ENCODE measurements at places on chromosomes 13 and 19.

- DNase-seq = no peak
These were observed 166.9 kb downstream of the DCLK1 start for GRCh38 chr13:35964011-35964862.

DNA sequence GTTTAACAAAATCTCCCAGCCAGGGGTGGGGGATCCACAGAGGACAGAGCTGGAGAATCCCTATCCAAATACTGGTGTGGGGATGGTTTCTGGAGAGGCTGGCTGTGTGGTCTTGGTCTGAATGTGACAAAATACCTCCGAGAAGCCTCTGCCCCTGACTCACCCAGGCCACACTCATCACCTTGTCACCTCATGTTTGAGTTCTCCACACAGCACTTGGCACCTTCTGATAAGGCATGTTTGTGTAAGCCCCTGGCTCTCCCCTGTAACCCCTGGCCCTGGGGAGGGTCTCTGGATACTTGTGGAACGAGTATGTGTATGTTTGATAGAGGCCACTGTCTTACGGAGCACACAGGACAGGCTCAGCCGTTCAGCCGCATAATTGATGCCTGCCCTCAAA, 14.7 kb downstream of the TECR start:
- no peak for DNase-seq

GRCh38 chr19:33811736-33812387, 15.2 kb downstream of the KCTD15 start:
- no peak for DNase-seq

- DNase-seq = no peak
These were observed 24.7 kb downstream of the NFIX start for GRCh38 chr19:13020002-13020414.

DNA sequence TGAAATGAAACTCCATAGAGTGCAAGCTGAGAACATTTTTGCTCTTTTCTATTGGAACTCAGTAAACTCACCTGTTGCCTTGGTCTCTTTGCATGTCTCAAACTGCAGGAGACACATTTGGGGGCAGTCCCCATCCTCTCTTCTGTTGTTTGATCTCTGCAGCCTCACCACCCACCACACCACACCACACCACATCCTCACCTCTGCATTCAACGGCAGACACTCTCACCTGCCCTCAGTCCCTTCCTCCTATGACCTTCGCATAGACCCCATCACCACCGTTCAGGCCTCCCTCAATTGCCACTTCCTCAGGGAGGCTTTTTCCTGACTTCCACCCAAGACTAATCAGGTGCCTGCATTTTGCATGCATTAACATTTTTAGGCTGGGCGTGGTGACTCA, 14.4 kb upstream of the TPM4 start:
- DNase-seq = no peak

DNA sequence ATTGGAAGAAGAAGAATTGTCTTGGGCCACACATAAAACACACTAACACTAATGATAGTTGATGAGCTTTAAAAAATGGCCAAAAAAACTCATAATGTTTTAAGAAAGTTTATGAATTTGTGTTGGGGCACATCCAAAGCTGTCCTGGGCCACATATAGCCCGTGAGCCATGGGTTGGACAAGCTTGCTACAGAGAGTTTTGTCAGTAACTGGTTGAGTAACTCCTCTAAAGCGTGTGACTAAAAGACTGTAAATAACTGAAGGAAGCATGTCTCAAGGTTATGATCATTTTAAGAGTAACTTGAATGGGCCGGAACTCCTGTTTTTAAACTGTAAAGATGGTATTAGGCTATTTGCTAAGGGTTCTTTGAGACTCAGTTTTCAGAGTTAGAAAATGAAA, 118.0 kb downstream of the KL start:
- no peak for DNase-seq

- no peak for DNase-seq
These were observed 9.6 kb downstream of the IRGQ start for GRCh38 chr19:43586346-43586745.

GRCh38 chr13:59754411-59754810, 409.3 kb downstream of the DIAPH3 start:
- no peak for DNase-seq

- DNase-seq = no peak
These were observed 26.4 kb upstream of the TPTE2 start for GRCh38 chr13:19587635-19588300.

- no peak for DNase-seq
These were observed 74.1 kb upstream of the MCF2L start for GRCh38 chr13:112894673-112895481.

GRCh38 chr13:48817166-48817802, 158.4 kb upstream of the FNDC3A start:
- DNase-seq = no peak

DNA sequence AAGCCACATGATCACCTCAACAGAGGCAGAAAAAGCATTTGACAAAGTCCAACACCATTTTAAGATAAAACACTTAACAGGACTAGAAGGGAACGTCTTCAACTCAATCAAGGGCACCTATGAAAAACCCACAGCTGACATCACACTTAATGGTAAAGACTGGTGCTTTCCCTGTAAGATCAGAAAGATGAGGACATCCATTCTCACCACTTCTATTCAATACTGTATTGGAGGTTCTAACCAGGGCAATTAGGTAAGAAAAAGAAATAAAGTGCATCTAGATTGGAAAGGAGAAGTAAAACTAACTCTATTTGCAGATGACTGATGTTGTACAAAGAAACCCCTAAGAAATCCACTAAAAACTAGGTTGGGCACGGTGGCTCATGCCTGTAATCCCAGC, 11.2 kb upstream of the AKAP8 start:
- no peak for DNase-seq

GRCh38 chr13:60370343-60370742, 26.7 kb upstream of the TDRD3 start:
- no peak for DNase-seq

- DNase-seq = peak; percentile 20
These were observed 101.6 kb downstream of the IRS2 start for GRCh38 chr13:109684824-109685202.

GRCh38 chr13:110466266-110466915, 95.1 kb downstream of the RAB20 start:
- no peak for DNase-seq

- DNase-seq = no peak
These were observed 1.1 kb downstream of the SHISA2 start for GRCh38 chr13:26050568-26051230.

- no peak for DNase-seq
These were observed 324.3 kb downstream of the TEX29 start for GRCh38 chr13:111644750-111645149.

DNA sequence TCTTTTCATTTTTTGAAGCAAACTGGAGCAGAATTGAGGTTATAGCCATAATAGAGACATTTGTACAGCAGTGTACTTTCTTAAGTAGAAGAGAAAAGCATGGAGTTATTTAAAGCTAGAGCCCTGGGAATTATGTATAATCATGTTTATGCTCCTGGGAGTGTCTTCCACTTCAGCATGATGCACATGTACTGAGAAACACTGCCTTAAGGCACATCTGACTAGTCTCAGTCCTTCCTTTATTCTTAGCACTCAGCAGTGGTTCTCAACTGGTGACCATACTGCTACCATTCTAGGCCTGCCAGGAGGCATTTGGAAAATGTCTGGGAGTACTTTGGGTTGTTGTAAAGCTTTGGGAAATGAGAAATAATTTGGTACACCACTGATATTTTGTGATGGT, 45.8 kb downstream of the VWA8 start:
- peak; percentile 39 for DNase-seq

DNA sequence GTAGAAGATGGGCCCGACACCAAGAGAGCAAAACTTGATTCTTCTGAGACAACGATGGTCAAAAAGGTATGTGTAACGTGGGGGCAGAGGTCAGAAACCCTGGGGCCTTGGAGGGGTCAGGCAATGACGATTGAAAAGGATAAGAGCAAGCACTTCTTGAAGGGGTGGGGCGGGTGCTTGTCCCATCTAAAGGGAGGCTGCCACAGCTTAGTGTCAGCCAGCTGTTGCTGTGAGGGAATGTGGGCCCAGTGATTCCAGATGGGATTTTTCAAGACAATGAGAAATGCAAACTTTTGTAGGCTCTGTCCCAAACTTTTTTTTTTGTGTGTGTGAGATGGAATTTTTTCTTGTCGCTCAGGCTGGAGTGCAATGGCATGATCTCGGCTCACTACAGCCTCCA, 24.5 kb downstream of the SAE1 start:
- no peak for DNase-seq

GRCh38 chr13:41241626-41242025, 21.8 kb downstream of the MTRF1 start:
- DNase-seq = no peak

DNA sequence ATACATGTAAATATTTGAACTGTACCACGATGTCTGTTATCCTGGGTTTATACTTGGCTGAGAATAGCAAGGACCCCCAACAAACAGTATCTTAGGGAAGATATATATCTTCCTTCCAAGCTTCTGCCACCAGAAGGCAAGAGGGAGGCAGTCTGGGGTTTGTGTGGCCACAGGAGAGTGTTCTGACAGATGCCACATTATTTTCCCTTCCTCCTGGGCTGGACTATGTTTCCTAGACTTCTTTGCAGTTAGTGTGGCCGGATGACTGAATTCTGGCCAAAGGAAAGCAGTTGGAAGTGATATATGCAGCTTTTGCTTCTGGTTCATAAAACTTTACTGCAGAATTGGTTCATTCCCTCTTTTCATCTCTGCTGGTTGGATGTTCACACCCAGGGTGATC, 39.9 kb upstream of the TMTC4 start:
- no peak for DNase-seq

- peak; percentile 12 for DNase-seq
These were observed 64.9 kb downstream of the HSPH1 start for GRCh38 chr13:31096654-31097302.

GRCh38 chr19:48452289-48453190, 2.8 kb upstream of the KCNJ14 start:
- DNase-seq = no peak

GRCh38 chr19:29603308-29603707, 2.8 kb upstream of the POP4 start:
- no peak for DNase-seq

DNA sequence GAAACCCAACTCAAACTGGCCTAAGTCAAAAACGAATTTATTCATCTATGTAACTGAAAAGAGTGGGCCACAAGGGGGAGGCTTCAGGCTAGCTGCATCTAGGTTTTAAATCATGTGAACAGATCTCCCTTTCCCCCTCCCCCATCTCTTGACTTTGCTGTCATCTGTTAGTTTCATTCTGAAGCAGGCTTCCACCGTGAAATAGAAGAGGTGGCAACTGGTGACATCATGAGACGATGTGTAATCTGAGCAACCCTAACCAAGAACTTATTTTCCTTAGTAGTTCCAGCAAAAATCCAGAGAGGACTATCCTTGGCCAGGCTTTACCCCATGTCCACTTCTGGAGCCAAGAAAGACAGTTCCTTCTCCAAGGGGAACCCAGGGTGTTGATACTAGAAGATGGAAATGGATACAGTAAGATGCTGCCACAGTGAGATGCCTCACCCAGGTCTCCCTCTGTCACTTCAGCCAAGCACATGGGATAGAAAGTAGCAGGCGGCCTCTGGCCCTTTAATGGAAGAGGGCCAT, 9.4 kb downstream of the SAMD4B start:
- DNase-seq = no peak

DNA sequence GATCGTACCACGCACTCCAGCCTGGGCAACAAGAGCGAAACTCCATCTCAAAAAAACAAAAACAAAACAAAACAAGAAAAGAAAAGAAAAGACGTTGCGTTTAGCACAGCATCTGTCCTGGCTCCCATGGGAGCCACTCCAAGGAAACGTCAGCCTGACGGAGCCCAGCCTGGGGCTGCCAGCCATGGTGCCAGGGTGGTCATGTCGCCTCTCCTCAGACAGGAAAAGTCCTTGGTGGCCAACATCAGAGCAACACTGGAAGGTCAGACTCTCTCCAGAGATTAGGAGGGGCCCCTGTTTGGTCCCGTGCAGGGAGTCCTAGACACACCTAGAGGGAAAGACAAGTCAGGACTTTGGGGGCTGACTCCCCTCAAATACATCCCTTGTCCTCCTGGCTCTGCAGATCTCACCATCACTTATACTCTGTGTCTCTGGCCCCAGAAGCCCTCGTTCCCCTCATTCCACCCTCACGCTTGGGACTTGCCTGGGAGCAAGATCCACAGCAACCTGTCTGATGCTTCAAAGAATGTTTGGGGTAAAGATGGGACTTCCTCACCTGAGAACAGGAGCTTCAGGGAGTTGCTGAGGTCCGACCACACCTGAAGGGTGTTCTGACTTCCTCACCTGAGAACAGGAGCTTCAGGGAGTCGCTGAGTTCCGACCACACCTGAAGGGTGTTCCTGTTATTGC, 9.3 kb downstream of the LILRA4 start:
- DNase-seq = no peak

GRCh38 chr13:53907891-53908290, 879.3 kb downstream of the OLFM4 start:
- no peak for DNase-seq

DNA sequence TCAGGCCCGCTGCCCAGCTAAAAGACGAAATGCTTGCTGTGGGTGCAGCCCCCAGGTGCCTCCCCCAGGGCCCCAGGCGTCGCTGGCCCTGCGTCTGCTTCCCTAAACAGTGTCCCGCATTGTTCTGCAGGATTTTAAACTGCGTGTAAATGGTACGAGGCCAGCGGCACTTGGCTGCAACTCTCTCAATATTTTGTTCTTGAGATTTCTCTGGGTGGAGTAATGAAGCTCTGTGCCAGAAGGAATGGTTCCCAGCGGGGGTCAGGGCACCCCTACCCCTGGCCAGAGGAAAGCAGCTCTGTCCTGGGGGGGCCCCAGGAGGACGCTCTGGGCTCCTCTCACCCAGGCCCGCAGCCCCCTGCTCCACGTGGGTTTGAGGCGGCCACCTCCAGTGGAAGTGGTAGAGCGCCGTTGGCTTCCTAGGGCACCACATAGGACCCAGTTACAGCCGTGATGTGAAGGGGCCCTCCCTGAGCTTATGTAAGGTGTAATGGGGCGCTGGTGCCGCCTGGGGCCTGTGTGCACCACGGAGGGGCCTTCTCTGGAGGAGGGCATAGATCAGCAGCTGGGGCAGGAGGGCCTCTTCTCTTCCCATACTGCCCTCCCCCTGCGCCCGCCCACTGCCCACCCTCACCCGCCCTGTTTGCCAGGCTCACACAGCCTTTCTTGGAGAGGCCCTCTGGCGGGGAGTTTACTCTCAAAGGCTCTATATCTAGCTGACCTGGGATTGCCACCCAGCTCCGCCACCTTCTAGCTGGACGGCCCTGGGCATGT, 19.8 kb downstream of the PAK4 start:
- no peak for DNase-seq

GRCh38 chr19:22332924-22333323, 46.7 kb downstream of the ZNF729 start:
- DNase-seq = no peak

- no peak for DNase-seq
These were observed 12.9 kb downstream of the NOVA2 start for GRCh38 chr19:45960595-45961235.

DNA sequence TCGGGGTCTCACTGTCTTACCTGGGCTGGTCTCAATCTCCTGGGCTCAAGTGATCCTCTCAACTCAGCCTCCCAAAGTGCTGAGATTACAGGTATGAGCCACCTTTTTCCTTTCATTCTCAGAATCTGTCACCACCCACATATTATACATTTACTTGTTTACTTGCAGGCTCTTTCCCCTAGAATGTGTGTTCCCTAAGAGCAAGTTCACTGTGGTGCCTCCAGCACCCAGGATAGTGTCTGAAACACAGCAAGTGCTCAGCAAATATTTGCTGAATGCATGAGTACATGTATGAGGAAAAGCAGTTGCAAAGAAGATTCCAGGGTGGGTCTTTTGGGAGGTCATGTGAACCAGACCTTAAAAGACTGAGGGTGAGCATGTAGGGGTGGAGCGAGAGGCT, 96.8 kb downstream of the RGCC start:
- no peak for DNase-seq
